Fibroblast of the aortic adventitia (primary cell): ENCODE measurements at places on chromosomes 1 and 21.
A peak's percentile ranks its signal among the peaks of the same experiment; 100 is the strongest.

- DNase-seq: no peak
Measured at GRCh38 chr1:246297279-246298265, 209.5 kb downstream of the SMYD3 start.

DNA sequence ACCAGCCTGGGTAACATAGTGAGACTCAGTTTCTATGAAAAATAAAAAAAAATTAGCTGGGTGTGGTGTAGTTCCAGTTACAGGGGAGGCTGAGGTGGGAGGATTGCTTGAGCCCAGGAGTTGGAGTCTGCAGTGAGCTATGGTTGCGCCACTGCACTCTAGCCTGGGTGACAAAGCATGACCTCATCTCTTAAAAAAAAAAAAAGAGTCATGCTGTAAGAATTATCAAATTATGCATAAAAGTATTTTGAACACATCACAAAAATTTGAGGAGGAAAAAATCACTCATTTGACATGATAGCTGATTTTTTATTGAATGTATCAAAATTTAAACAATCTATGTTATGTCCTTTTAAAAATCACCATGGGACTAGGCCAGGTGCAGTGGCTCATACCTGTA lies 17.8 kb downstream of the CCDC30 start:
- DNase-seq: no peak

- DNase-seq: peak; percentile 74
Measured at GRCh38 chr21:38321568-38321967, 64.8 kb downstream of the KCNJ15 start.

DNA sequence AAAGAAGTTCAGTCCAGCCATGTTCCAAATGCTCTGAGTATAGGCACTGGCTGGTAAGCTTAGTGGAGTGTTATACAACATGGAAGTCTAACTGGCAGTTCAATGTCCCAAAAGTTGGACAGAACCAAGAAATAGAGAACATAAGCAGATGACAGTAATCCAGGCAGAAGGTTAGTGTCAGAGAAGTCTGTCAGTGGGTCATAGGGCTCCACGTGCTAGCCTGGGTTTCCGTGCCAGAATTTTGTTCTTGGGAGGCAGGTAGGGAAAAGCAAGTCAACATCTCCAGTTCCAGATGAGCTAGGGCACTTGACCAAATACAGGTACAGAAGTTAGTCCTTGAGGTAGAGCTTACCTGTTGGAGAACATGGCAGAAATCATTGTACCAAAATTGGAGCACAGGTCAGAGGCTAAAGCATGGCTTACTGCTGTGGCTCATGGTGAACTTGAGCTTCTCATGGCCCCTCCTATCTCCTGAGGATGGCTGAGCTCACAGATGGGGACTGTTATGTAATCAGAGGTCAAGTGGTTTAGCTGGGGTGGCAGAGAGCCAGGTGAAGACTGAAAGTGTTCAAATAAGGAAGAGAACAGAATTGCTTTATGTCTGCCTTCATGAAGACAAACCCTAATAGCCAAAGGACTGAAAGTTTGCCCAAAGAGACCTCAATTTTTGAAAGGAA lies 170.8 kb downstream of the NFIA start:
- DNase-seq: peak; percentile 70

- no peak for DNase-seq
Measured at GRCh38 chr1:228767636-228768354, 32.5 kb downstream of the RHOU start.

DNA sequence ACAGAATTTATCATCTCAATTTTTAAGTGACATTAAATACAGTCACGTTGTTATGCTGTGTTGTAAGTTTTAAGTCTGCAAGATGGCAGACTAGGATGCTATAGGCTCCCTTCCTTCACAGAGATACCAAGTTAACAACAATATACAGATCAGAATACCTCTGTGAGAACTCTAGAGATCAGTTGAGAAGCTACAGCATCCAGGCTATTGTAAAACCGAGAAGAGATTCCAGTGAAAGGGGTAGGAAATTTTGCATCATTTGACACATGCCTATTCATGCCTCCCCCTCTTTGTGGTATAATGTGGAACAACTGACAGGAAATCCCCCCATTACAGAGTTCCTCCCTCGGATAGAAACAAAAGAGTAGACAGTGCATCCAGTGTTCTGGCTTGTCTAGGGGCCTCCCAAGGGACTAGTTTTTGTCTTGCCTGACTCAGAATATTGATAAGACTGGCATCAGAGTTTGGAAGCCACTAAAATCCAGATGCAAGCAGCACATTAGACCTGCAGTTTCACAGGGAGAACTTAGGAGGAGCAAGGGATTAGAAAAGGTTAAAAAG lies 80.6 kb downstream of the LBR start:
- no peak for DNase-seq

DNA sequence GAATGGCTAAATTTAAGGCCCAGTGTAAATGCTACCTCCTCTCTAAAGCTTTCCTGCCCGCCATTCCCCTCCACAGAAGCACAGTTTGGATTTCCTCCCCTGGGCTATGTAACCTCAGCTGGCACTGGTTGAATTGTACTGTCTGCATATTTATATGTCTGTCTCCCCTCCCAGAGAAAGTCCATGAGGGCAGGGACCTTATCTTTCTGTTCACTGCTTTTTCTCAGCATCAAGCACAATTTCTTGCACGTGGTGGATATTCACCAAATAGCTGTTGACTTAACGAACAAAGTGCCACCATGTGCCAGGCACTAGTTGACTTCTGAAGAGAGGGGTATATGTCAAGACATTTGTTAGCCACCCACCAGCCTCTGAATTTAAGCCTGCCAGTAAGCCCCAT lies 9.5 kb upstream of the PDIK1L start:
- DNase-seq: no peak

DNA sequence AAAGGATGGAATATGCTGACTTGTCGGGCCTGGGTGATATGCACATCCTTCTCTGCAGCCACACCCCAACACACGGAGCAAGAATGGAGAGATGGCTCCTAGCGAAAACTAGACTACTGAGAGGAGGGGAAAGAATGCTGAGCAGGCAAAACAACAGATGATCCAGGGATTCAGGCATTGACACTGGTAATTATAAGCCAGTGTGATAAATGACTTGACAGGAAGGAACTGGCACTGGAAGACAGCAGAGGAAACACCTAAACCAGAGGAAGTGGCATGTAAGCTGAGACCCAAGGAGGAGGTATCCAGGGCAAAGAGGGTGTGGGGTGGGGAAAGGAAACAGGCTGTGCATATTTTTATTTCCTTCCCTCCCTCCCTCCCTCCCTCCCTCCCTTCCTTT lies 31.7 kb upstream of the KHDRBS1 start:
- DNase-seq: no peak

DNA sequence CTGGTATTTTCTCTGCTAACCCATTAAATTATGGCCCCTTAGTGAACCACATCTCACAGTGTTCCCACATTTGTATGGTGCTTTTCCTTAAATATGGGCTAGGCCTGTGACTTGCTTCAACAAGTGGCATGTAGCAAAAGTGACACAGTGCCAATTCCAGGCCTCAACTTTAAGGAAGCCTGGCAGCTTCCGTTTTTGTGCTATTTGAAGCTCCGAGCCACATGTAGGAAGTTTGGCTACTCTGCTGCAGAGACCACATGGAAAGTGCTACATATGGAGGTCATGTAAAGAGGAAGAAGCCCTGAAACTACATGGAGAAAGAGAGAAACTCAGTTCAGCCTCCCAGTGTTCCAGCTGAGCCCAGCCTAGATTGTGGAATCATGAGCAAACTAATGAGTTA lies 28.5 kb upstream of the DR1 start:
- no peak for DNase-seq

DNA sequence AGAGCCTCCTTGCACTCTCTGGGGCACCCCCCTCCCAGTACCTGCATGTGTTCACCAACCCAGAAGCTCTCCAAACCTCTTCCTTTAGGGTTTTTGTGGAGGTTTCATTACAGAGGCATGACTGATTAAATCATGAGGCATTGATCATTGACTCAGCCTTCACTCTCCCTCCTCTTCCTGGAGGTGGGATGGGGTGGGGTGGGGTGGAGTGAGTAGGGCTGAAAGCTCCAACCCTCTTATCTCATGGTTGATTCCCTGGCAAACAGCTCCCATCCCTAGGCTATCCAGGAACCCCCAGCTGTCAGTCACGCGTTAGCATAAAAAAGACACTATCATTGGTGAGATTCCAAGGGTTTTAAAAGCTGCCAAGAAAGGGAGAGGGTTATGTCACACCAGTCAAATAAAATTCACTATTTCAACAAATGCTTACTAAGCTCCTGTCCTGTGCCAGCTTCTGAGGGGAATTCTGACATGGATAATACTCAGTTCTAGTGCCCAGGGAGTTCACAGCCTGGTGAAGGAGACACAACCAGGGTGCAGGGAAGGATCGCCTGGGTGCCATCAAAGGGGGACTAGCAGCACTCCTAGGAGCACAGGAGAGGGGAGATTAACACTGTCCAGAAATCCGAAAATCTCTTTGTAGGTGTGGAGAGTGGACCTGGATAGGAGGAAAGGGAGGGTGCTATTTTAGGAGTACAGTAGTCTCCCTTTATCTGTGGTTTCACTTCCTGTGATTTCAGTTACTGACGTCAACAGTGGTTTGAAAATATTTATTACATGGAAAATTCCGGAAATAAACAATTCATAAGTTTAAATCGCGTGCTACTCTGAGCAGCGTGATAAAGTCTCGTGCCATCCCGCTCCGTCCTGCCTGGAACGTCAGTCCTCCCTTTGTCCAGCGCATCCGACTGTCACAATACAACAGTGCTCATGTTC lies 6.8 kb upstream of the IL24 start:
- DNase-seq: peak; percentile 71

DNA sequence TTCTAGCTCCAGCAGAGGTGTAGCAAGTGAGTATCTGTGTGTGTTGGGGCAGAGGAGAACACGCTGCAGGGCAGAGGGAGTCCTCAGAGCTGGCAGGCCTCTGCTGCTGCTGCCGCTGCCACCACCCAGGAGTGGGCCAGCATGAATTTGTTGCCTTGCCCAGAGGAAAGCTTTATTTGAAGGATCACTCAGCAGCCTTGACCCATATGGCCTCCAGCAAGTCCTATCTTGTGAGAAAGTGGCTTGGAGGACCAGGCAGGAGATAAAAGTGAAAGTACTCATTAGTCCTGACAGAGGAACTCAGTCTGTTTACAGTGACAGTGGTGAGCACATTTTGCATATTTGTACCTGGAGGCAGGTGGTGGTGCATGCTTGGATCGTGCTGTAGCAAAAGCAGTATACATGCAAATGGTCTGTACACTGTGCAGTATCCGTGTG lies 3.1 kb downstream of the TRAF5 start:
- no peak for DNase-seq

DNA sequence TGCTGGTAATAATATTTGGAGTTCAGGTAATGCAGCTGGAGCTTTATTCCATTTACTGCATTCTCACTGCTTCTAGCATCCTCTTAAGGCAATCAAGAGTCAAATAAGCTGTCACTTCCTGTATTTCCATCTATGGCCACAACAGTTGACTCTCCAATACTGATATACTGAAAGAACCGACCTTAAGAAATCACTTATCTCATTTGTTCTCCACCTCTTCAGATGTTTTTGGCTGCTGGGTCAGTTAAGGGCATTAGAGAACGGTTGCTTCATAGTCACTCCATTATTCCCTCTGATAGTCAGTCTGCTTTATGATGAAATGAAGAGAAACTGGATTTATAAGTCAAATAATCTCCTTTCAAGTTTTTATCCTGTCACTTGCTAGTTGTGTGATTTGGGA lies 14.2 kb upstream of the RGS4 start:
- DNase-seq: peak; percentile 60

- DNase-seq: no peak
Measured at GRCh38 chr1:25615172-25615541, 1.4 kb upstream of the MAN1C1 start.

- DNase-seq: no peak
Measured at GRCh38 chr1:205003358-205004131, 39.5 kb upstream of the CNTN2 start.
